SJSA1 (cell line): ENCODE measurements at places on chromosomes 2 and 18. TPM values are rescaled to one million over a fixed set of nuclear protein-coding genes. Genes with fewer than 3 reads are reported as not detected.

WDR12 gene
- total RNA-seq = 40.3 and 49.3 TPM in 2 replicates

CTLA4 gene
- not detected in 2 replicates for total RNA-seq

DUSP19 gene
- 5.1 and 8.5 TPM in 2 replicates for total RNA-seq

ACADL gene
- not detected in 2 replicates for total RNA-seq

TMEM163 gene
- total RNA-seq = not detected in 2 replicates
